Fibroblast of gingiva (primary cell): ENCODE measurements at places on chromosomes 16 and 17.
A peak's percentile ranks its signal among the peaks of the same experiment; 100 is the strongest.

DNA sequence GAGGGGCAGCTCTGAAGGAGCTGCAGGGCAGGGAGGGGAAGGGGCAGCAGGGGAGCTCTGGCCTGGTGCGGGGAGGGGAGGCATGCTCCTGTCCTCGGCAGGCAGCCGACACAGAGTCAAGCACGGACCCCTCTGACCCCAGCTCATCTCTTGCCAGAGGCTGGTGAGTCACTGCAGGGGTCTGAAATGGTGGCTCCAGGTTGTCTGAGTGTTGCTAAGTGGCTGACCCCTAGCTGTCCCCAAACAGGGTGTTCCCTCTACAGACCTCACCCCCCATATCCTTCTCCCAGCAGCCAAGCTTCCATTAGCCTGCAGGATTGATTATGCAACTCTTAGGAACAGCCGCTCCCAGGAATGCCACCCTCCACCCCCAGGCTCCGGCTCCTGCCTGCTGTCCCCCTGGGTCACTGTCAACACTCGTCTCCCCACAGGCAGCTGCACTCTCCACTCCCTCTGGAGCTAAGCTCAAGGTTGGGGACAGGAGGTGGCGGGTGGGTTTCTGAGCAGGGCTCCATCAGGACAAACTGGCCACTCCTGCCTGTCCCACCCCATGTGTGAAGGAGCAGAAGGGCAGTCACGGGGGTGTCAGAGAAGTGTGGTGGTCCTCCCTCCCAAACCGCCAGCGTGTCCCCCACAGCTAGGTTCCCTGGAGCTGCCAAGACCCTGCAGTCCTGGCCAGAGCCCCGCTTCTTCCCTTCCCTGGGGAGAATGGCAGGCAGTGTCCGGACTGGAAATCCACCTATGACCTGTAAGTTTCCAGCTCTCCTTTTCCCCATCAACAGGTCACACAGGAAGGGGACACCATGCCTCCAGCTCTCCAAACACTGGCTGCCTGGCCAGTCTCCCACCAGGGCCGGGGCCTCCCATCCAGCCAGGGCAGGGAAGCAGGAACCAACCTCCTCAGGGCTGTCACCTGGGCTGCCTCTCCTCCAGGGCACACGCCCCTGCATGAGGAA is 1.0 kb downstream of the MYLK3 start:
- no peak for DNase-seq

- DNase-seq = no peak
Observed at GRCh38 chr16:82152641-82153112, 17.3 kb downstream of the MPHOSPH6 start.

- peak; percentile 26 for DNase-seq
Observed at GRCh38 chr17:42682722-42683403, 532 bp downstream of the CNTNAP1 start.

- no peak for DNase-seq
Observed at GRCh38 chr17:28466001-28466400, 7.4 kb upstream of the SLC13A2 start.

- DNase-seq = no peak
Observed at GRCh38 chr17:51435171-51435552, 174.8 kb downstream of the UTP18 start.

- peak; percentile 97 for DNase-seq
Observed at GRCh38 chr17:31269578-31269983, 27.5 kb downstream of the OMG start.

DNA sequence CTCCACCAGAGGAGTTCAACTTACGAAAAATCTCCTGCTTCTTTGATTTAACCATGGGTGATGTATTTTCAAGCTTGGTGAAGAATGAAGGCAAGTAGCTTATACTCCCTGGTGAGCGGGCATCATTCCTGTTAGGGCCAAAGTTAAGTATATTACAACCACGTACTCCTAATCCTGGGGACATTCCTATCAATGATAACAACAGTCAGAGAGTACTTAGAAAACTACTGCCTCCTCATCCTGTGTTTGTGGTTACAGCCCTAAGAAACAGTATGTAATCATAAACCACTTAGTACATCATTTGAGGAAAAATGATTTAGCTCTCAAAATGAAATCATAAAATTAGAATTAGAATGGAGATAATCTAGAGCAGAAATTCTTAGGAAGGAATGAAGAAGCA is 47.3 kb downstream of the TTC19 start:
- DNase-seq = no peak

- no peak for DNase-seq
Observed at GRCh38 chr17:48294020-48294805, 135.8 kb downstream of the SKAP1 start.

GRCh38 chr16:55725055-55725777 is 69.4 kb downstream of the SLC6A2 start:
- no peak for DNase-seq

DNA sequence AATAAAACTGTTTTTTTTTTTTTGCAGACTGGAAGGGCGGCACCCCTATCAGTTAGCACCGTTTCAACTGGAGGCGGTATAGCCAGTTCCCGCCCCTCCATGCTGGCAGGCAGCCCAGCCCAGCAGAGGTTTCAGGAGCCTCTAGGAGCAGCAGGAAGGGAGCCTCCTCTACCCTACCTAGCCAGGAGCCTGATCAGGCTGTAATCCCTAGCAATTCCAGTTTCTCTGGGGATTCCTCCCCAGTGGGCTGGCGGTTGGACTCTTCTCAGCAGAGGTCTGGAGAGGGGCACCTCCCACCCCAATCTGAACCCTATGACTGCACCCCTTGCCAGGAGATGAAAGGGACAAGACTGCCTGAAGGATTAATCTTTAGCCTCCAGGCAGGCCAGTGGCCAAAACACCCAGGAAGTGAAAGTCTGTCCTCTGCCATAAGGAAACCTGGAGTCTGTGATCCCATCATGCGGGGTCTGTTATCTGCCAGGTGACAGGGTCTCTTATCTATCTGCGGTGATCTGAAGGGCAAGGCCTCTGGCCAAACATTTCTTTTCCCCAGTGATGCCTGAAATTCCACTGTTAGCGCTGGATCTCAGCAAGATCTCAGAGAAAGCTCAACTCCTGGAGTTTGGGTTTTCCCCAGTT is 4.9 kb upstream of the CDH1 start:
- no peak for DNase-seq

- no peak for DNase-seq
Observed at GRCh38 chr17:74445158-74445557, 13.3 kb downstream of the GPRC5C start.

DNA sequence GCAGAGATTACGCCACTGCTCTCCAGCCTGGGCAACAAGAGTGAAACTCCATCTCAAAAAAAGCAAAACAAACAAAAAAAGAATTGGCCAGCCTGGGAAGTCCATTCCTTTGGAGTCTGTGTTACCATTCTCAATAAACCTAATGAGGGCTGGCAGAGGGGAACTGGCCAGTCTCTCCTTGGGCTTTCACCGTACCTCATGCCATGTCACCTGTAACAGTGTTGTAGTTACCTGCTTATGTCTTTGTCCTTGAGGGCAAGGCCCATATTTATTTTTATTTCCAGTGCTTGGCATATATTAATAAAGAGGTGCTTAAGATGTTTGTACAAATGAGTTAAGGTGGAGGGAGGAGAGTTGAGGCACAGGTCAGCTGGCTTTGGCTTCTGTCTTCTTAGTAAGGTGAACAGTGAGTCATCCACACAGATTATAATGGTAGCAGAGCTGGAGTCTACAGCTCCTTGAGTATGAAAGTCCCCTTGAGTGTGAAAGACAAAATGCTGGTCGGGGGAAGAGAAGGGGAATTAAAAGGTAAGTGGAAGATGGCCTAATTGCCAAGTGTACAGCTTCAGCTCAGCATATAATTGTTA is 8.4 kb downstream of the C1QBP start:
- DNase-seq = no peak

DNA sequence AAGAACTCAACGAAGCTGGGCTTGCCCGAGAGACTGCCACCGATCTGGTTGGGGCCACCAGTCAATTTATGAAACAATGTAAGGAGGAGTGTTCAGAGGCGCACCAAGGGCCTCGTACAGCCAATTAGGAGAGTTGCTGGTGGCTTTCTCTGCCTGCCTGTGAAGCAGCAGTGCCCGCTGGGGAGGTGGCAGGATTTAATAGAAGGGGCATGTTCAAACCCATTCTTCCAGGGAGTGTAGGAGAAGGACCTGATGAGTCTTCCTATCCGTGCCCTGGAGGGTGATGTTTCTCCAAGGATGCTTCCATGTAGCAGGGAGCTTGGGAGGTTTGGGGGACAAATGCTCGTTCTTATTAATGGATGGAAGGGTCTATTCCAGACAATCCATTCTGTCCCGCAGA is 178.4 kb downstream of the CCDC182 start:
- DNase-seq = no peak

DNA sequence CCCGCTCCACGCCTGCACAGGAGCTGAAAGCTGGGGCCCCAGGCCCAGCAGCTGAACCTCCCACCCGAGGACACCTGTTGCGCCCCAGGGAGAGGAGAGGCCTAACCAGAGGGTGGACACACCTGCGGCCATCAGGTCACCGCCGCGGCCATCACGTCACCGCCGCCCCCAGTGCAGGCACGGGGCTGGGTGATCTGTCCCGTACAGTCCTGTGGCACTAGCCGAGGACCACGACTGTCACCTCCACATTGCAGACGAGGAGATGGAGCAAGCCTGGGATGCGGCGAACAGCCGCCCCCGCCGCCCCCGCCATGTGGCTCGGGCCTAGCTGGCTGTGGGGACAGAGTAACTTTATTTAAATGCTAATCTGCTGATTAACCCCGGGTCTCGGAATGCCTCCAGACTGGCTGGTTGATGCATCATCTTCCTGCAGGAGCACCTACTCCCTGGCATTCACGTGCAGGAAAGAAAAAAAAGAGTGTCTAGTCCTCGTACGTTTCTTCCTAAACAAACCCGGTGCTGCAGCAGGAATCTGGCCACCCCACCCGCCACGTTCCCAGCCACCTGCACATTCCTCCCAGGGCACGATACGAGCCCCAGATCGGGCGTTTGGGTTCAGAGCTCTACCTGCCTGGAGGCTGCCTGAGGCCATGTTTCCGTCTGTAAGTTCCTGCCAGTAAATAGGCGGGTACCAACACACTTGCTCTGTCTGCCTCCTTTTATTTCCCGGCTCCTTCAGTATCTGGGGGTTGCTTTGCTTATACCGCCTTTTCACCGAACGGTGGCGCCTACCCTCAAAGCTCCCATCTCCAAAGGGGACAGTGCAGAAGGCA is 29.9 kb downstream of the PIEZO1 start:
- DNase-seq = peak; percentile 30

GRCh38 chr16:15773968-15774367 is 82.9 kb downstream of the MYH11 start:
- peak; percentile 34 for DNase-seq

GRCh38 chr16:30882429-30883310 is 11.2 kb downstream of the BCL7C start:
- no peak for DNase-seq

- no peak for DNase-seq
Observed at GRCh38 chr17:59712862-59713261, 5.4 kb downstream of the VMP1 start.

- DNase-seq = no peak
Observed at GRCh38 chr17:63125987-63126386, 160.0 kb downstream of the TANC2 start.

DNA sequence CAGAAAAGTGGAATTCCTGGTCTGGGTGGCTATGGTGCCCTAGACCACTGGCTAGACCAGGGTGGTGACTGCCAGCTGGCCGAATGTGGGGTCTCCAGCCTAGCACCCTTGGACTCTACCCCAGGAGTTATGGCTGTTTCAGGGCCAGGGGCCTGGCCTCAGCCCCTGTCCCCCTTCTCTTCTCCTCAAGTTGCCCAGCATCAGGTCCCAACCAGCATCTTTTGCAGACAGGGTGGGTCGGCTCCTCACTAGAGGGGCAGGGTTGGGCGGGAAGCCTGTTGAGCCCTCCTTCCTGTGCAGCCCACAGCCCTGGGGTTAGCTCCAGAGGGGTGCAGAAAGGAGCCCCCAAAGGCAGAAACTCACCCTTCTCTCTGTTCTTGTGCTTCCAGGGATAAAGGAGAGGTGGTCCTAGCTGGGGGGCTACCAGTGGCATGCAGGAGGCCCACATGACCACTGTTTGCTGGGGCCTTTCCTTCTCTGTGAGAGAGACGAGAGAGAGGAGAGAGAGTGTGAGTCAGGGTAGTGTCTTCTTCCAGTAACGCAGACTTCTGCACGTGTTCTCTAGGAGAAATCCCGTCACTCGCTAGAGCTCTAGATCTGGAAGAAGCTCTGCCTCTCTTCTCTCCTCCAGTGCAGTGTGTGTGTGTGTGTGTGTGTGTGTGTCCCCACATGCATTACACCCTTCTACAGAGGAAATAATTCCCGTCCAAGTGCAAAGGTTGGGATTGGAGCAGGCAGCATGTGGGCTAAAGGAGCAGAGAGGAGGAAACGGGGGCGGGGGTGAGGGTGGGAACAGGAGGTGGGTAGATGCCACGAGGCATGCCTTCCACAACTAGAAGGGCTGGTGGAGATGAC is 209.4 kb downstream of the SEC14L1 start:
- DNase-seq = peak; percentile 75

DNA sequence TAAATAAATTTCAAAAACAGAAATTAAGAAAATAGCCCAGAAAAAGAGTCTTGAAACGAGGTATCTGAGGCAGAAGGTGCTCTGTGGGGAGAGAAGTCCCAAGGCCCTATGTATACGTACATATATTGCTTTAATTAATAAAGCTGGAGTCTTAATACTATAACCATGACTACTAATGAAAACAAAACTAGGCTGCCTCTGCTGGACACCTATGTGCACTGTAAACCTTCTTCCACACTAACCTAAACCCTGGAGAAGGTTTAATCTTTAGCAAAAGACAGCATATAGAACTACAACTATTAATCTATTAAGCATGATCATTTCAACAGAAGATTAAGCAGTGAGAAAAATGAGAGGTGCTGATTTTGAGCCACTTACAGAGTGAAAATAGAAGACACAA is 153.9 kb upstream of the C17orf78 start:
- DNase-seq = no peak

DNA sequence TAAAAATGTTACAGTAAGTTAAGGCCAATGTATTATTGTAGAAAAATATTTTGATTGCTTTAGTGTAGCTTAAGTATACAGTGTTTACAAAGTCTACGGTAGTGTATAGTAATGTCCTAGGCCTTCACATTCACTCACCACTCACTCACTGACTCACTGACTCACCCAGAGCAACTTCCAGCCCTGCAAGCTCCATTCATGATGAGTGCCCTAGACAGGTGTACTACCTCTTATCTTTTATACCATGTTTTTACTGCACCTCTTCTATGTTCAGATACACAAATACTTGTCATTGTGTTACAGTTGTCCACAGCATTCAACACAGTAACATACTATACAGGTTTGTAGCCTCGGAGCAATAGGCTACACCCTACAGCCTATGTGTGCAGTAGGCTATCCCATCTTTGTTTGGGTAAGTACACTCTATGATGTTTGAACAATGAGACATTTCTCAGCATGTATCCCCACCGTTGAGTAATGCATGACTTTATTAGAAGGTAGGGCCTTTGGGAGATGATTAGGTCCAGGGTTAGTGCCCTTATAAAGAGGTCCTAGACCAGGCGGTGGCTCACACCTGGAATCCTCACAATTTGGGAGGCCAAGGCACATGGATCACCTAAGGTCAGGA is 117.8 kb downstream of the SLC39A11 start:
- no peak for DNase-seq
